T-helper 9 cell (primary cell): ENCODE measurements at places on chromosomes 7 and 10.
A peak's percentile ranks its signal among the peaks of the same experiment; 100 is the strongest.

DNA sequence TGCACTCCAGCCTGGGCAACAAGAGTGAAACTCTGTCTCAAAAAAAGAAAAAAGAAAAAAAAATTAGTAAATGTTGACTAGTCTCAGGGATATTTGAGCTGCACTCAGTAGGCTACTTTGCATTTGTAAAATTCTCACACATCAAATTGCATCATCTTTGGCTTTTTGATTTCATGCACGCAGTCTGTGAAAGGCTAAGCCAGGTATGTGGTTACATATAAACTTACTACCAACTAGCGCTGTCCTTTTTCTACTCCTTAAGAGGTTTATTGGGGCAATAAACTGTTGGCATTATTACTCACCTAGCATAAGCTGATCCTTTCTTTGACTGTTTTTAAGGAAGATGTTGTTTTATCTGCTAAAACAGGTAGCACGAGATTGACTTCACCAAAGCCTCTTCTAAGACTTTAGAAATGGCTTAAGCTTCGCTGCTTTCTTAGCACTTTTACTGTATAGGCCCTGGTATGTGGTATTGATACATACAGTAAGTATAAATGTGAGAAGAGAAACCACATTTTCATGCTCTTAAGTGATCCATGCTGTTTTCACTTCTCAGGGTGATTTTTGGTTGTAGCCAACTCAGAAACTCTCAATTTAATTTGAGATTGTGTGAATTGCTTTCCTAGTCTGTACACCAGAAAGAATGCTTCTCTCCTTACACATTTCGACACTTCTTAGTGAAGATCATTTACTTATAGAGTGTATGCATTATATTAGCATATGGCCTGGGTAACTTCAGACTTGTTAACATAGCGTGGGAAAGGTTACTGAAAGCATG is 323.9 kb downstream of the AUTS2 start:
- no peak for DNase-seq

DNA sequence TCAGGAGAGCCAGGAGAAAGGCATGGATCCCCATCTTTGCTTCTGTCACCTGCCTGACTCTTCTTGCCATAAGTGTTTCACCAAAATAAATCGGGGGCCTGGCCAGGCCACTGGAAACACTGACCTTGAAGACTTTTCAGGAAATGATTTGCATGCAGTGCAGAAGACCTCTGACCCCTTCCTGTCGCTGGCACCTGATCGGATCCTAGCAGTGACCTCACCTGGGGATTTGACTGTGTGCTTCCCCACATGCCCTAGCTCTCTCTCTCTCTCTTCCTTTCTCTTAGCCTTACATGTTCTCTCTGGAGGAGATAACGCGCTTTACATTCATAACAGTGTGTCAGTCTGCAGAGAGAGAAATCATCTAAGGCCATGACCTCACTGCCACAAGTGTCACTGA is 243.0 kb downstream of the PRPF18 start:
- DNase-seq, result no peak

DNA sequence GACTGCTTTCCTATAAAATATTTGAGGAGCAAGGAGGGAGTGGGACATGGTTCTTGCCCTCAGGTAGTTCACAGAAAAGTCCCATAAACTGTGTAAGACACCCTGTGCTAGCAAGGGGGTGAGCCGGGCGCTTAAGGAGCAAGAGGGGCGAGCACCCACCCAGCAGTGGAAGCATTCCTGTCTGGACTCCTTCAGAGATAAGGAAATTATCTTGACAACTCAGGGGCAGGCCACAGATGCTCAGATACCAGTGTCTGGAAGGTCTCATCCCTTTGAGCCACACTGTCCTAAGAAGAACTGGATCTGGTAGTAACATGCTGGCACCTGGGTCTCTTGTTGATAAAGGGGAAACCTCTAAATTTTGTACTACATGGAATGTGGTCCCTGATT is 54.1 kb downstream of the DAGLB start:
- DNase-seq, result no peak

- peak; percentile 17 for DNase-seq
These were observed at the start of gene CDHR1 for GRCh38 chr10:84194424-84195043. Gene CDHR1, plus strand, starts transcription at chr10:84194537. Its CDS starts 224 bp downstream, at chr10:84194761.

DNA sequence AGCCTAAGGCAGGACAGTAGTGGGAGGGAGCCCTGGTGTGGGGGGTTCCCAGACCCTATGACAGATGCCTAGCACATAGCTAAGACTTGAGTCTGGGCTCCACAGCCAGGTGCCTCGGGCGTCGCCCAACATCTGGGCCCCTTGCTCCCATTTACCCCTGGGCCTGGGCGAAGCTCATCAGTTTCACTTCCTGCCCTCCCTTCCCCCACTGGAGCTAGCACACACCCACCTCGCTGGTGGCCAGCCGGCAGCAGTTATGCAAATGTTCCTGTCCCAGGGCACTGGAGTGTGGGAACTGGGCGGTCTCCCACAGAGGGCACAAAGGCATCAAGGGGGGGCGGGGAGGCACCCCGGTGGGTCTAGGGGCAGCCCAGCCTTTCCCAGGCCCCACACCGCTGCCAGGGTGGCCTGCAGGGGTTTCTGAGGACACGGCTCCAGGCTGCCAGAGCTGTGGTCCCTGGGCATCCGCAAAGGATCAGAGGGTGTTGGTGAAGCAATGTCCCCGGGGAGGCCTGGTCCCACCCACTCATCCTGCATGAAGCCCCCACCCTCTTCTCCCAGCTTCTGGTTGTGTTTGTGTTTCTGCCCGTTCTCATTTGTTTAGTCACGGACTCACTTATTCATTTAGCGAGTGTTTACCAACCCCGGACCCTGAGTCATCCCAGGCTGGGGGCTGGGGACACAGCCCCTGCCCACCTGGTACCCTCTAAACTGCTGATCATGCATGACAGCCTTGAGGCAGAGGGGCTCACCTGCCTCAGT is 20.4 kb downstream of the SH2B2 start:
- DNase-seq, result no peak

GRCh38 chr10:29578457-29578856 is 56.3 kb downstream of the SVIL start:
- no peak for DNase-seq
